Fibroblast of skin of scalp (primary cell): ENCODE measurements at places on chromosomes 13 and 19.

DNA sequence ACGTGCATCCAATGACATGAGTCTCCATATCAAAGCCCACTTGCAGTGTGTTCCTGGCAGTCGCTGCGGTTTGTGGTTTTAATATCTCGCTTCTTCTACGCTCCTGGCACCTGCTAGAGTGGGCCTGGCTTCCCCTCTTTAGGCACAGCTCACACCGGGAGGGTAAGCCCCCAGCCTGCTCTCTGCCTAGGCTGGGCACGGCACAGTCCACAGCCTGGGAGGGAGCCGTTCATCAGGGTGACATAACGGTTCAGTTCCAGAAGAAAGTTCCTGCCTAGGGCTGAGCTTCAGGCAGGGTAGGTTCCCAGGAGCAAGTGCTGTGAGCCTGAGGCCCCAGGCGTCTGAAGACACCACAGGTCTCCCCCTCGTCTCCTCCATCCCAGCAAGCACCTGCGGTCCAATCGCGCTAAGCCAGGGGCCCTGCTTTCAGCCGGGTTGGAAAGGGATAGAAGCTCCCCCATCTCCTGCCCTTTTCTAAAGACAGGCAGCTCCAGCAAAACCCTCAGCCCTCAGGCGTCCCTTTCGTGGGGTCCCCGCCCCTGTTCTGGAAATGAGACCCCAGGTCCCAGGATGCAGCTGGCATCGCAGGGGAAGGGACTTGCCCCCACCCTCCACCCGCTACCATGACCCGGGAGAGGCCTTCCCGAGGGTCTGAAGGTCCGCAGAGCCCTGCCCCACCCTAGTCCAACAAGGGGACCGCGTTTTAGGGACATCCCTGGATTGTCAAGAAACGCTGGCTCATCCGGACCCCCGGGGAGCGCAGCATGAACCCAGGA lies 121.6 kb upstream of the ZNF507 start:
- DNase-seq, result no peak

DNA sequence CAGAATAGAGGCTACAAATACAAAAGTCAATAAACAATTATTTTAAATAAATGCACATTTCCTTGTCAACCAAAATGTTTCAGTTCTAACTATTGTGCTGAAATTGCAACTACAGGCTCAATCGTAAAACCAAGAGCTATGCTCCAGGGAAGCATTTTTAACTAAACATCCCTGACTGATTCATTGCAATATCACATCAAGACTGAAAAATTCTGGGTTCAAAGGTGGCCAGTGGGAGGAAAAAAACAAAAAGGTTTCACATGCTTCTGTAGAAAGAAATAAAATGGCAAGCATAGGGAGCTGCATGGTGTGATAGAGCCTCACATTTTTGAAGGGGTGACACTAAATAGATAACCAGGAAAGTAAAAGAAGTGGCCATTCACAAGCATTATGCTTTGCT lies 862.8 kb downstream of the PCDH9 start:
- DNase-seq, result no peak

DNA sequence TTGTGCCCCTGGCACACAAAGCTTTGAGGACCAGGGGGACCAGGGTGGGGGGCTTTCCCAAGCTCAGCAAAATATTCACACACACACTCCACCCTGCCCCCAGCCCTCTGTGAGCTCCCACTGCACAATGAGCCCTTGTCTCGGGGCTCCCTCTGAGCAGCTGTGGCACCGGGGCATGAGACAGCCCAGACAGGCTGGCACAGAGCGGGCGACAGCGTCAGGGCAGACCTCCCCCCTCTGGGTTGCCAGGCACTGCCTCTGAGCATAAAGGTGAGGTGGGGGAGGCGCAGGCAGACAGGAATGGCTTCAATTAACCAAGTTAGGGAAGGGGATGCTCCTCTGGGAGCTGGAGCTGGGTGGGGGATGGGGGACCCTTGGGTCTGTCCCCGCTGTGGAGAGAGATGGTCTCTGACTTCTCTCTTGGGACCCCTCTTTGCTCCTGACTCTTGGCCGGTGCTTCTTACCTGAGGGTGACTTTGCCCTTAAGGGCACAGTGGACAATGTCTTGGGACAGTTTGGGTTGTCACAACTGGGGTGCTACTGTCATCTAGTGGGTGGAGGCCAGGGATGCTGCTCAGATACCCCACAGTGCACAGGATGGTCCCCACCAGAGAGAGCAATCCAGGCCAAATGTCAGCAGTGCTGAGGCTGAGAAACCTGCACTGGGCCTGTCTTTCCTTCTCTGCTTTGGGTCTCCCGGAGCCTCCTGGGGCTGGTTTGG lies 30.3 kb downstream of the LYL1 start:
- DNase-seq, result no peak

- no peak for DNase-seq
Measured at GRCh38 chr19:41161903-41162302, 31.1 kb upstream of the CYP2S1 start.

- peak; percentile 77 for DNase-seq
Measured at GRCh38 chr13:105196052-105196451, 1339.4 kb downstream of the EFNB2 start.

- DNase-seq, result no peak
Measured at GRCh38 chr19:21422244-21422643, 25.3 kb downstream of the ZNF493 start.

DNA sequence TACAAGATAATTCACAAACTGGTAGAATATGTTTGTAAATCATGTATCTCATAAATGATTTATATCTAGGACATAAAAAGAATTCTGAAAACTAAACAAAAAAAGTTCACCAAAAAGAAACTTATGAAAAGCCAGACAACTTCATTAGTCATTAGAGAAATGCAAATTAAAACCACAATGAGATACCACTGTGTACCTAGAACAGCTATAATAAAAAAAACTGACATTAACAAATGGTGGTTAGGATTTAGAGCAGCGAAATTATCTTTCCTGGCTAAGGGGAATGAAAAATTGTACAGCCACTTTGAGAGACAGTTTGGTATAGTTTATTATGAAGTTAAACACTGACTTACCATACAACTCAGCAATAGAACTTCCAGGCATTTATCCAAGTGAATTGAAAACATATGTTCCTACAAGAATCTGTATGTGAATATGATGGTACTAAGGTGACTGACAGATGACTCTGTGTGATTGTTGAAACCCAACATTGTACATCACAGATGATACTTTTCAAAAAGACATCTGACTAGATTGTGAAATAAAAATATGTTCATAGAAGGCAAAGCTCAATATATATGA lies 41.8 kb downstream of the UGGT2 start:
- DNase-seq, result peak; percentile 64

DNA sequence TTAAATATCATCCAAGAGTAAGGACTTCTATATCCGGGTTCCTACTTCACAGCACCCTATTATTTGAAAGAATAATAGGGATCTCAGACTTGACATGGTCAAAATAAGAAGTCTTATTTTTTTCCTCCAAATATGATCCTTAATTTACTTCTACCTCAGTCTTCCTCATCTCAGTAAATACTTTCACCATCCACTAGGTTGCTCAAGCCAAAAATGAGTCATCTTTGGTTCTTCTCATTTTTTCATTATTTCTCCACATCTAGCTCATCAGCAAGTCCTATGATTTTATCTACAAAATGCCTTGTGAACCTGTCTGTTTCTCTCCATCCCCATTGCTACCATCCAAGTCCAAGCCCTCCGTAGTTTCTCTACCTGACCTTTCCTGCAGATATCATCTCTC lies 121.9 kb upstream of the GJB6 start:
- DNase-seq, result peak; percentile 51

DNA sequence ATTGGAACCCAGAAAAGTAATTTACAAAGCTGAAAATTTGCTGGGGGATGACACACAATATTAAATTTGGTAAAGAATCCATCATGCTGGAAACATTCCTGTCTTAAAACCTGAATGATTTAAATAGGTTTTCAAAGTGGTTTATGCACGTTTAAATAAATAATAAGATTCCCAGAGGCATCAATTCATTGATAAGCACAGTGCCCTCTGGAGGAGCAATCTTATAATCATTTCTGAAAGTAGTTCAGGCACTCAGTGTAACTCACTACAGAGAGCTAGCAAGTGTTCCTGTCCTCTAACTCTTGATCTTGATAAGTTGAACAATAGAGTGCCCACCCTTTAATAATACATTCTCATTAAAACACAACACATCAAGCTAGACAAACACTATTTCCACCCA lies 43.5 kb upstream of the SHISA2 start:
- no peak for DNase-seq
